Stomach (tissue), 19 donors: ENCODE measurements at places on chromosomes 3 and 15. TPM values are rescaled to one million over a fixed set of nuclear protein-coding genes. Genes with fewer than 3 reads are reported as not detected.
A peak's percentile ranks its signal among the peaks of the same experiment; 100 is the strongest.

DNA sequence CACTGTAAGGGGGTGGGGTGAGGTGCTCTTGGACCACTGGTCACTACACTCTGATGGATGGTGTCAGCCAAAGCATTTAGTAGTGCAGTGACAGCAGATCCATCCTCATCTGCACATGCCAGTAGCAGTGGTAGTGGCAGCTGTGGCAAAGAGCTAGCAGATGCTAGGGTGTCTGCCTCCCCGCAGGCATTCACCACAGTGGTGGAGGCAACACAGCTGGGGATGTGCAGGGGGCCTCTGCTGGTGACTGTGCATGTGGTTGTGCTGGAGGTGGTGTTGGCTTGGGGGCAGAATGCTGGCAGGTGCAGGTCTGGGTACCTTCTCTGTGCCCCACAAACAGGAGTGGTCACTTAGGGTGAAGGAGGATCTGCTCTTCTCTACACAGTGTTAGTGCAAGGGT, 19.4 kb upstream of the DCUN1D1 start:
- no peak for DNase-seq

Gene ACKR4
- total RNA-seq: 16.7 TPM

Gene FAM81A
- total RNA-seq: 0.14 TPM

Gene ALDH1L1
- 17.4 TPM for total RNA-seq

Gene LNP1
- total RNA-seq: not detected

- no peak for DNase-seq
Observed at GRCh38 chr3:144391236-144391635, 419.6 kb downstream of the DIPK2A start.

Gene STAB1
- total RNA-seq: 213 TPM

DNA sequence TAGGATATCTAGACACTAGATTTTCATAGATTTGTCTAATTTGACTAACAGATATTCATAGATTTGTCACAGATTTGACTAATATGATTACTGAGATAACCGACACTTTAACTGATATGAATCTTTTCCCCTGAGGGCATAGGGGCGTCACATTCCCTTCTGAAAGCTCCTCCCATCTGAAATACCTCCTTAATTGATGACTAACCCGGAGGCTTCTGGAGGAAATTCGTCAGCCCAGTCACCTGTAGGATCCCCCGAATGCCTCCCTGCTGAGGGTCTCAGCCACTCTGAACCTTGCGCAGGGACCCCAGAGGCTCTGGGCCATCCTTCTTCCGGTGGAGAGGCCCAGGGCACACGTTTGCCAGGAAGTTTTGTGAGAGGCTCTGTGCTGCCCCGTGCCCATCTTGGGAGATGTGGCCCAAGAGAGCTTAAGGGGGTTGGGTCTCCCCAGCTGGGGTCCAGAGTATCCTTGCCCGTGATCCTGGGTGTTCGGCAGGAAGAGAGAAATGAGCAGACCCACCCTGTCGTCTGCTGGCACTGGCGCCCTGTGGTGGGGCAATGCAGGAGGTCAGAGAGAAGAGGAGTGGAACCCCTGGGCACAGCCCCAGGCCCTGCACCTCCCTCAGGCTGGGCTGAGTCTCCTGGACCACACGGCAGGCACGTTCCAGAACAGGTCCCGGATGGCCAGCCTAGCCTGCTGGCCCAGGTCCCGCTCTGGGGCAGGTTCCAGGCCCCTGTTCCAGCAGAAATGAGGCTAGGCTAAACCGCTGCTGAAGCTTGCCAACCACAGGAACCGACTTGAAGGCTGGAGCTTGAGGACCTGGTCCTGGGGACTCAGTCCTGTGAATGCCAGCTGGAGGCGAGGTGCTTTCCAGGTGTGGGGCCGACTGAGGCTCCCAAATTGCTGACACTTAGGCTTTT, 1.7 kb downstream of the PLA2G4D start:
- peak; percentile 85 for DNase-seq

DNA sequence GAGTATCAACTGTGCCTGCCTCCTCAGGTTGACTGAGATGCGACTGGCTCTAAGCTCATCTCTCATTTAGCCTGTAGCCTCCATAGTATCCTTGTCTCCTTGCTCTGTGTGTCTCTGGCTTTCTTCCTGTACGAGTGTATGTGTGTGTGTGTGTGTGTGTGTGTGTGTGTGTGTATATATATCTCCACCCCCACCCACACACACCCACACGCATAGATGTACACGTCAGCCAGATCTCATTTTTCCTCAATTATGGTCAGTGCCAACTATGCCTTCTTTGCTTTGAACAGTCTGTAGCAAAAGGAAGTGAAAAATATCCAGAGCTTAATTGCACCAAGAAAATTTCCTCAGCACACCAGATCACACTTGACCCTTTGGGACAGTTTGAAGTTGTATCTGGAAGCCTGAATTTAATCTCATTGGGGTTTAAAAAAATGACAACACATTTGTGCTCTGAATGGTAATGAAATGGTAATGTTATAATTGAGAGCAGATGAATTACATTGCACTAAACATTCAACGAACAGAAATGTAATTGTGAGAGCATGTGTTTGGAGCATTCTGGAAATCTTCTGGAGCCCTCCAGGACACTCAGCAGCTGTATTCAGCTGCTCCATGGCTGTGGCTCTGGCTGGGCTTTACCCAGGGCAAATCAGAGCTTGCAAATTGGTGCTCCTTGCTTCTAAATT, 63.6 kb downstream of the RYR3 start:
- peak; percentile 73 for DNase-seq

- no peak for DNase-seq
Observed at GRCh38 chr3:112561484-112561733, 353 bp downstream of the ATG3 start.

- DNase-seq: no peak
Observed at GRCh38 chr3:37218206-37218605, 43.8 kb upstream of the LRRFIP2 start.

- no peak for DNase-seq
Observed at GRCh38 chr3:1172644-1173043, 79.8 kb downstream of the CNTN6 start.

Gene SUCNR1
- total RNA-seq: not detected

Gene NFKBIZ
- 190 TPM for total RNA-seq

GRCh38 chr3:79178471-79179180, 589.2 kb downstream of the ROBO1 start:
- DNase-seq: no peak

DNA sequence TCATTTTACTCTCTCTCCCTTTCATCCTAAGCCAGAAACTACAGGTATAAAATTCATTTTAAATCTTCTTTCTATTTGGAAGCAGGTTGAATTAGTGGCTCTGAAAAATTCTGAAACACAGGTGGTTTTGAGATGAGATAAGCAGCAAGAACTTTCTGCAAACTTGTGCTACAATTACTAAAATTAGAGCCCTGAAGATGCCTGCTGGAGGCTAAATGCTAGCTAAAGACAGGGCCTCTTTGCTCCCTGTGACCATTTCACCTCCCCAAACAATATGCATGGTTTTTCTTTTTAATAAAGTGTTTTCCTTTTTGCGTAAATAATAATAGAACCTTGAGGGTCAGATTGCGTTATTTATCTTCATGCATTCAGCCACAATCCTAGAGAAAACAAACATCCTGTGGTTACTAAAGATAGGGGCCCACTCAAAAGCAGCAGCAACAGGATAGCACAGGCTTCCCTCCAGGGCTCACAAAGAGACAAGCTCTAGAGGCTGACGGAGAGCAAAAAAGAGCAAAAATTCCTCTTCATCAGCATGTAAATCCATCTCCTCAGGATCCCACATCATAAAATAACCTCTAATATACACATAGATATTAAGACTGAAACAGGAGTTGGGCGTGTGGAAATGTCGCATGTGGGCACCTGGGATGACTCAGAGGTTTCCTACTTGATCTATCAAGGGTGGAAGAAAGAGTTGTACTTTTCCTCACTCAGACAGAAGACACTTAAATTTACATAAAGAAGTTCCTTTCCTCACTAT, 26.5 kb upstream of the CP start:
- no peak for DNase-seq

Gene SLC22A13
- not detected for total RNA-seq

GRCh38 chr3:72763751-72764440, 84.3 kb downstream of the SHQ1 start:
- no peak for DNase-seq

GRCh38 chr3:42159706-42160472, 68.7 kb downstream of the TRAK1 start:
- peak; percentile 86 for DNase-seq
